ENCODE measurements at places on chromosomes 12 and 14. TPM values are rescaled to one million over a fixed set of nuclear protein-coding genes. Genes with fewer than 3 reads are reported as not detected.
A peak's percentile ranks its signal among the peaks of the same experiment; 100 is the strongest.

Gene SERPINA4
- total RNA-seq: not detected

DNA sequence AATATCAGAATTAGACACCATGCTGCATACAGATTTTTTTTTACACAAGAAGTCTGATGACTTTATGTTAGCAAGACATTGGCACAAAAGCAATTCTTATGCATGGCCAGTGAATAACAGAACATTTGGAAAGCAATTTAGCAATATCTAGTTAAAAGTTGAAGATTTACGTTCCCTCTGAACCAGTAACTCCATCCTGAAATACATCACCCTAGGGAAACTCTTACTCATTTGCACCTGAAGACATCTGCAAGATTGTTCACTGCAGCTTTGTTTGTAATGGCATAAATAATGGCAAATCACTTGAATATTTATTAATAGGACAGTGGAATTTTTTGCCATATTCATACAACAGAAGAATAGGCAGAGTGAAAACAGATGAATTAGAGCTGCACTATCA lies 670.0 kb upstream of the NOVA1 start:
- no peak for DNase-seq
- no peaks in the 10 kb centered on the region for H3K36me3 ChIP-seq
- H3K4me1 ChIP-seq: no peaks in the 10 kb centered on the region

- H3K27ac ChIP-seq: no peak overlapping the region
- H3K27me3 ChIP-seq: no peaks in the 10 kb centered on the region
- no peak overlapping the region for H3K4me3 ChIP-seq
- H3K36me3 ChIP-seq: no peaks in the 10 kb centered on the region
- no peaks in the 10 kb centered on the region for H3K4me1 ChIP-seq
These were observed 220.0 kb downstream of the NEDD1 start for GRCh38 chr12:97127061-97127460.

Gene BCDIN3D
- 2.2 TPM for total RNA-seq

DNA sequence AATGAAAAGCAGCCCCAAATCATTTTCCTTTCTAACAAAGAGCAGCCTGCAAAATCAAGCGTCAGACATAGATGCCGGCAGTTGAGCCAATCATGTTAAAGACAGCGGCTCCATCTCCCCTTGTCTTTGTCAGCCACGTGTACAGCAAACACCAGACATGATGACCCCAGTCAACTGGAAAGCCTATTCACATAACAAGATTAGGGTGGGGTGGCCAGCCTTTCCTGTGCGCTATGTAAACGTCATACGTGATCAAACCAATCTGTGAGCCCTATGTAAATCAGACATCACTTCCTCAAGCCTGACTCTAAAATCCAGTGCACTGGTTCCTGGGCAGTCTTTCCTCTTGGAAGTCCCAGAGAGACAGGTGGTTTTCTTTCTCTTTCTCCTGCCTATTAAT lies 9.9 kb upstream of the FICD start:
- no peaks in the 10 kb centered on the region for H3K27me3 ChIP-seq
- no peaks in the 10 kb centered on the region for H3K4me1 ChIP-seq
- DNase-seq: no peak
- no peaks in the 10 kb centered on the region for H3K36me3 ChIP-seq

Gene PMEL
- not detected for total RNA-seq

- no peaks in the 10 kb centered on the region for H3K27me3 ChIP-seq
- no peak overlapping the region for H3K27ac ChIP-seq
- no peak overlapping the region for H3K4me3 ChIP-seq
- no peak for DNase-seq
- peaks cover under 1% of the 10 kb centered on the region for H3K4me1 ChIP-seq
These were observed 6.6 kb upstream of the ABCD2 start for GRCh38 chr12:39626033-39626814.

Gene DEPDC4
- total RNA-seq: 0.50 TPM

Gene RDH16
- 0.42 TPM for total RNA-seq

Gene CD163
- total RNA-seq: 96.0 TPM

DNA sequence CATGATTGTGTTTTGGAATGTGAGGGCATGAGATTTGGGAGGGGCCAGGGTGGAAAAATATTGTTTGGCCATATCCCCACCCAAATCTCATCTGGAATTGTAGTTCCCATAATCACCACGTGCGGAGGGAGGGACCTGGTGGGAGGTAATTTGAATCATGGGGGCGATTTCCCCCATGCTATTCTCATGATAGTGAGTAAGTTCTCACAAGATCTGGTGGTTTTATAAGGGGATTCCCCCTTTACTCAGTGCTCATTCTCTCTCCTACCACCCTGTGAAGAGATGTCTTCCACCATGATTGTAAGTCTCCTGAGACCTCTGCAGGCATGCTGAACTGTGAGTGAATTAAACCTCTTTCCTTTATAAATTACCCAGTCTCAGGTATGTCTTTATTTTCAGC lies 15.7 kb downstream of the OR10P1 start:
- H3K27ac ChIP-seq: no peak overlapping the region
- DNase-seq: no peak
- no peaks in the 10 kb centered on the region for H3K36me3 ChIP-seq
- no peak overlapping the region for H3K4me3 ChIP-seq
- no peaks in the 10 kb centered on the region for H3K27me3 ChIP-seq

Gene IPO8
- total RNA-seq: 44.9 TPM

- H3K4me1 ChIP-seq: no peaks in the 10 kb centered on the region
- H3K27ac ChIP-seq: no peak overlapping the region
- DNase-seq: no peak
These were observed 869 bp upstream of the RIMBP2 start for GRCh38 chr12:130716969-130717366.

DNA sequence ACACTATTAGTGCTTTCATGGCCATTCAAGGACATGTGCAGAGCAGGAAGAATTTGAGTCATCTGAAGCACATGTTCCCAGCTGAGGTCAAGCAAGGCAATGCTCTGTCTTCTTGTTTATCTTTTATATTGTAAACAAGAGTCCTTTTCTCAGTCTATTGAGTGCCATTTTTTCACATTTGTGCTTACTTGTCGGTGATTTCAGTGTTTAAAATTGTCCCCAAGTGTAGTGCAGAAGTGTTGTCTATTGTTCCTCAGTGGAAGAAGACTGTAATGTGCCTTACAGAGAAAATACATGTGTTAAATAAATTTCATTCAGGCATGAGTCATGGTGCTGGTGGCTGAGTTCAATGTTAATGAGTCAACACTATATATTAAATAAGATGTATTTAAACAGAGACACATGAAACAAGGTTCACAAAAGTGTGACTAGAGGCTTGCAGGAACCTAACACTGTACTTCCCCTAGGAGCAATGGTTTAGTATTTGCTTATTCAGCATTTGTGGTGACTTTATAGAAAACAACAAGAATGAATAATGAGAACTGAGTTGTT lies 391.1 kb downstream of the LRIG3 start:
- DNase-seq: no peak
- peaks cover 22% of the 10 kb centered on the region for H3K4me1 ChIP-seq
- no peaks in the 10 kb centered on the region for H3K27me3 ChIP-seq
- H3K27ac ChIP-seq: peak overlapping the region; percentile 25
- no peaks in the 10 kb centered on the region for H3K36me3 ChIP-seq
- no peak overlapping the region for H3K4me3 ChIP-seq

DNA sequence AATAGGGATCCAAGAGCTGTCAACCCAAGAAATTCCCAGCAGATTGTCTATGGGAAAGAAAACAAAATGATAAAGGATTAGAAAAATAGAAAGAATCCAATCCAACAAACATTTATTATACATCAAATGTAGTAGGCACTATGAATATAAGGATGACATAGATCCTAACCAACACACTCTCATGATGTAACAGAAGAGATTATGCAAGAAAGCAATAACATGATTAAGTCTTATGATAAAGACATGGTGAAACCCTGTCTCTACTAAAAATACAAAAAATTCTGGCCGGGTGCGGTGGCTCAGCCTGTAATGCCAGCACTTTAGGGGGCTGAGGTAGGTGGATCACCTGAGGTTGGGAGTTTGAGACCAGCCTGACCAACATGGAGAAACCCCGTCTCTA lies 2.7 kb downstream of the MED6 start:
- peaks cover 39% of the 10 kb centered on the region for H3K36me3 ChIP-seq
- no peaks in the 10 kb centered on the region for H3K27me3 ChIP-seq
- H3K27ac ChIP-seq: no peak overlapping the region
- no peak for DNase-seq
- no peak overlapping the region for H3K4me3 ChIP-seq

Gene KRT84
- total RNA-seq: not detected

GRCh38 chr12:86367137-86367536 lies 110.9 kb upstream of the MGAT4C start:
- DNase-seq: no peak
- H3K4me3 ChIP-seq: no peak overlapping the region
- H3K36me3 ChIP-seq: no peaks in the 10 kb centered on the region
- no peaks in the 10 kb centered on the region for H3K27me3 ChIP-seq

DNA sequence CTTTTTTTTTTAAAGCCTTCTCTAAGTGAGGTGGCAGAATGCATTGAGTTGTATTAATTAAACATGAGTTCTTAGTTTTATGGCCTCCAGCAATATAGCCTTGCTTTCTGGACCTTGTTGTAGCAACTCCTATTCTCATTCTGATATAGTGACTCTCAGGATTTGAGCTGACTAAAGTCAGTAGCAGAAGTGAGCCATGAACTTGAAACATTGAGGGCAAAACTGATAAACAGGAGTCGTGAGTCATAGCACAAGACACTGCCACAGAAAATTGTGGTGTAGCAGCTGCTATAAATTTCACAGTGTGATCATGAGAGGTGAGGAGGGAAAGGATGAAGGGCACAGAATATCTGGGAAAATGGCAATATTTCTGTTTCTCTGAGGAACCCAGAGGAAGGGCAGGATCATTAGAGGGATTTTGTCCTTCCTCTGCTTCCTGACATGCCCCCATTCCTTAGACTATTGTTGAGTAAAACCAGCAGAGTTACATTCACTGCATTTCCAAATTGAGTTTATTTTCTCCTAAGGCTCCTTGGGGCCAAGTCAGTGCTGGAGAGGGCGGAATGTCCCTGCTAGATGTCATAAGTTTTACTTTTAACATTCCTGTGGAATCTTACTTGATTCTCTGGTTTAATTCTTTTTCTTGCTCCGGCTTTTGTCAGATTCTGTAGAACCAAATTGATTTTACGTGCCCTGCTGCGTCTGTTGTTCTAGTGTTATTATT lies 7.5 kb downstream of the KLRG1 start:
- DNase-seq: no peak
- H3K27me3 ChIP-seq: no peaks in the 10 kb centered on the region
- peaks cover 4% of the 10 kb centered on the region for H3K4me1 ChIP-seq
- H3K27ac ChIP-seq: no peak overlapping the region

Gene EFCAB11
- 15.0 TPM for total RNA-seq

GRCh38 chr12:54350743-54351142 lies 13.5 kb downstream of the GPR84 start:
- H3K27me3 ChIP-seq: no peaks in the 10 kb centered on the region
- peaks cover 59% of the 10 kb centered on the region for H3K36me3 ChIP-seq
- no peak overlapping the region for H3K4me3 ChIP-seq
- peak overlapping the region; percentile 82 for H3K27ac ChIP-seq

DNA sequence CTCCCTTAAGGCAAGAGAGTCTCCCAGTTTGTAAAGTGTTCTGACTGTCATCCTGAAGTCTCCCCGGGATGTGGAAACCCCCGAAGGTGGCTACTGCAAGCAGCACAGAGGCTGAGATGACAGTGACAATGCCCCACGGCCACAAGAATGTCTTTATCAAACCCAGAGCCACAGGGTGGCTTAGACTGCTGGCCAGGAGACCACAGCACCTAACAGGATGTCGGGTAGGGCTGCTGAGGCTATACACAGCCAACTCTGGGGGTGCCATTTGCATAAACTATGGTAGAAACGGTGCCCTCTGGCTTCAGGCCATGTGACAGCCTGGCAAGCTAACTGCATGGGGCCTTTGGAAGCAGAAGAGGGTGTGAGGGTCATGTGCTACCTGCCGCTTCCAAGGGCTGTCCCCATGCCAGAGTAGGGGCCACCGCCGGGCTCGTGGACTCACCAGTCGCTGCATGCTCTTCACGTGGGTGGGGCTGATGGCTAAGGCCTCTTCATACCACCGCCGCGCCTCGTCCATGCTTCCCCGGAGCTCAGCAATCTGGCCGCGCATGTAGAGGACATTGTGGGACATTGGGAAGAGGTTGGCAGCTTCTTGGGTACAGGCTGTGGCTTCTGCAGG lies 180.9 kb downstream of the CALM1 start:
- H3K36me3 ChIP-seq: peaks cover 24% of the 10 kb centered on the region
- no peak overlapping the region for H3K4me3 ChIP-seq
- DNase-seq: no peak
- H3K27ac ChIP-seq: peak overlapping the region; percentile 66
- peaks cover 57% of the 10 kb centered on the region for H3K4me1 ChIP-seq
- H3K27me3 ChIP-seq: no peaks in the 10 kb centered on the region

- H3K4me3 ChIP-seq: no peak overlapping the region
- peaks cover 3% of the 10 kb centered on the region for H3K36me3 ChIP-seq
- no peaks in the 10 kb centered on the region for H3K27me3 ChIP-seq
- H3K4me1 ChIP-seq: peaks cover 26% of the 10 kb centered on the region
- no peak for DNase-seq
These were observed 53.7 kb downstream of the APAF1 start for GRCh38 chr12:98698603-98699463.

GRCh38 chr14:96676166-96676565 lies 121.0 kb upstream of the VRK1 start:
- H3K36me3 ChIP-seq: no peaks in the 10 kb centered on the region
- H3K27ac ChIP-seq: no peak overlapping the region
- no peak for DNase-seq
- H3K4me3 ChIP-seq: no peak overlapping the region

Gene TAS2R7
- not detected for total RNA-seq

DNA sequence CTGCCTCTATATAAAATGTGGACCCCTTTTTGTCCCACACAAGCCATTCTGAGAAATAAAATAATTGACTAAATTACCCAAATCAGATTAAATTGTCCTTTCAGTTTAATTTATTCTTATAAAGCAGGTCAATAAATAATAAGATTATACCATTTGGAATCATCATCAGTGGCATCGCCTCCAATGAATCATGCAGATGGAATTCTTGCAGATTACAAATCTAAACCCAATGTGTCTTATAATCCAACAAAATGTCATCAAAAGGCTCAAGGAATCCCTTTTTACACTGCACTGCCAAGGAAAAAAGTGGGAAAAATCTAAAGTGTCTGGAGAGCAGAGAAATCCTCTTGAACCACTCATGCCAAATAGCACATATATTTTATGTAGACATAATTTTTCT lies 138.2 kb upstream of the TSPAN8 start:
- no peaks in the 10 kb centered on the region for H3K36me3 ChIP-seq
- H3K27ac ChIP-seq: no peak overlapping the region
- no peak for DNase-seq
- no peaks in the 10 kb centered on the region for H3K27me3 ChIP-seq
- no peaks in the 10 kb centered on the region for H3K4me1 ChIP-seq

All from esophagus muscularis mucosa (tissue), 4 donors.